ENCODE measurements at places on chromosomes 1 and 21.

- DNase-seq, result no peak
Measured at GRCh38 chr1:168686666-168687065, 42.3 kb downstream of the DPT start.

GRCh38 chr1:15882665-15883064 lies 35.2 kb downstream of the SPEN start:
- no peak for DNase-seq

- DNase-seq, result no peak
Measured at GRCh38 chr1:203171341-203172183, 4.1 kb downstream of the MYBPH start.

- no peak for DNase-seq
Measured at GRCh38 chr1:90488451-90488850, 228.7 kb downstream of the BARHL2 start.

DNA sequence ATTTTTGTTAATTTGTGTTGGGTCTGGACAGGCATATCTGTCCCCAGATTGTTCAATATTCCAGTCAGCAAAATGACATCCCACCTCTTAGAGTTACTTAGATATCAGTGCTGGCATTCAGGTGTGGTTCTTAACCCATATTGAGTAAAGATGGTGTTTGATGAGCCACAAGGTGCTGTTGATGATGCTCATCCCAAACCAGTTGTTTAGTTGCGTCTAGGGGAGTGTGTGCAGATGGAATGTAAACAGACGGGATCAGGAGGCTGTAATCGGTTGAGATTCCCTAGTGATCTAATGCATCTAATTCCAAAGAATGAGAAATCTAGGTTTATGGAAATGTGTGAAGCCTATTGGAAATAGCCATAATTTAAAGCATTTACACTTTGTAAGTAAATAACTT lies 1.1 kb downstream of the HOOK1 start:
- no peak for DNase-seq

GRCh38 chr1:42000766-42001165 lies 82.0 kb upstream of the HIVEP3 start:
- no peak for DNase-seq

DNA sequence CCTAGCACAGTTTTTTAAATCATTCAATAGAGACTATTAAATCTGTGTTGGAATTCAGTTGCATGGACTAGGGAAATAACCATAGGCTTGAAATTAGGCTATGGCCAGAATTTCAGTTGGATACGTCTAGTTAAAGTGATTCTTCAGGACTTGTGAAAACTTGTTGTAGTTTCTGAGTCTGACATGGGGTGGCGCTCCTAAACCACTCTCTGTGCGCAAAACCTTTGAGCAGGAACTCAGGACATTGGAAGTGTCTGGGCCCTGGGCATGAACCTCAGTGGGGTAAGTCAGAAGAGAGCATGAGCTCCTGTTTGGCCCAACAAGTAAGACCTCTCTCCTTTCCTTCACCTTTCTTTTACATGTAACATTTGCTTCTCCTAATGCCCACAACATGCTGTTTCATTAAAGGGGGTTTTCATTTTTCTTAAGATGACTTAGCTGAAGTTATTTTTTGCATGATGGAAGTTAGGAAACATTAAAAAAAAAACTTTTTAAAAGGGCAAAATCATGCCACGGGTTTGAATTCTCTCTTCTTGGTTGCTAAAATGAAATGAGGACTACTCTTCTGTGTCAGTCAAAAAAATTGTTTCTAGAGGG lies 17.1 kb upstream of the CCDC190 start:
- no peak for DNase-seq

- DNase-seq, result no peak
Measured at GRCh38 chr1:187680823-187681222, 852.1 kb downstream of the PLA2G4A start.

DNA sequence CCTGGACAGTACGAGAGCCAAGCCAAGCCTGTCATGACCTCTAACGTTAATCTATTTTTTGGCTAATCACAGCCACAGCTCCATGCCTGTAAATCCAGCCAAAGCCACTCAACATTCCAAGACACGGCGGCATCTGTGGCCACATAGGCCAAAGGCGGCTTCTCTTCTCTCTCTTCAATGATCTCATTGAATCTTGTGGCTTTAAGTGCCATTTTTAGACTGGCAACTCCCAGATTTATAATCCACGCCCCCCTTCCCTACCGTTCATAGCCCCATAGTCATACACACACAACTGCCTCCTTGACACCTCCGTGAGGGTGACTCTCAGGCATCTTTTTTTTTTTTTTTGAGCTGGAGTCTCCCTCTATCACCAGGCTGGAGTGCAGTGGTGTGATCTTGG lies 5.7 kb upstream of the SELENON start:
- no peak for DNase-seq

GRCh38 chr21:24175106-24175505 lies 1432.2 kb downstream of the MRPL39 start:
- DNase-seq, result no peak

GRCh38 chr1:14055442-14056223 lies 355.6 kb downstream of the PRDM2 start:
- no peak for DNase-seq

DNA sequence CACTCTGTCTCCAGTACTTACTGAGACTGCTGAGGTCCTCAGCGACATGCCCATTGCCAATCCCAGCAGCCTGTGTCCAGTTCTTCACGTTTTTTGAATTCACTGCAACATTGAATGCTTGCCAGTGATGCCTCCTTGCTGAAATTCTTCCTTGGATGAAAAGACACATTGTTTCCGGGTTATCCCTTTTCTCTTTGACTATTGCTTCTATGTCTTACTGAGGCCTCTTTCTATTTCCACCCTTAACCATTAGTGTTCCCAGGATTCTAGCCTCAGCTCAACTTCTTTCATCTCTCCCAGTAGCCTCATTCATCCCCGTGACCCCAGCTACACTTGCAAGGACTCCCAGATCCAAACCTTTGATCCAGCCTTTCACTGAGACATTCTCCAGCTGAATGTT lies 46.5 kb upstream of the KIF26B start:
- DNase-seq, result no peak

- DNase-seq, result no peak
Measured at GRCh38 chr21:44919913-44920693, 596 bp downstream of the ITGB2 start.

GRCh38 chr1:61245696-61246400 lies 163.5 kb downstream of the NFIA start:
- DNase-seq, result no peak

DNA sequence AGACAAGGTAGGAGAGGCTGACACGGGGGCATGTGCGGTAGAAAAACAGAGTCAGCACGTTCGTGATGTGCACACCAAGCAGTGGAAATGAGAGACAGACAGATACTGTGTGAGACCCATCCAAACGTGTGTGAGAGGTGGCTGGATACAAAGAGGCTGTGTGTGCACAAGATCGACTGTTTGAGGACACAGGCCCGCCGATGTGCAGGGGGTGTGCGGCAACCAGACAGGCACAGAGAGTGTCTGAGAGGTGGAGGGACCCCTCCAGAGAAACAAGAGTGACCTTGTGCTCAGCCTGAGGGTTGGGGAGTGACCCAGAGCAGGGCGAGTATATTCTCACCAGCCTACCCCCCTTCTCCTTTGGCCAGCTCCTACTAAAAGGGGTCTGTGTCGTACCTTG lies 97.8 kb upstream of the IPO9 start:
- DNase-seq, result no peak

- DNase-seq, result no peak
Measured at GRCh38 chr1:24725209-24725651, 20.0 kb upstream of the CLIC4 start.

Data from activated gamma-delta T cell treated with Interleukin-2 at 50 U/mL for 16 hours (primary cell).